ENCODE measurements at places on chromosomes 1 and 21.

DNA sequence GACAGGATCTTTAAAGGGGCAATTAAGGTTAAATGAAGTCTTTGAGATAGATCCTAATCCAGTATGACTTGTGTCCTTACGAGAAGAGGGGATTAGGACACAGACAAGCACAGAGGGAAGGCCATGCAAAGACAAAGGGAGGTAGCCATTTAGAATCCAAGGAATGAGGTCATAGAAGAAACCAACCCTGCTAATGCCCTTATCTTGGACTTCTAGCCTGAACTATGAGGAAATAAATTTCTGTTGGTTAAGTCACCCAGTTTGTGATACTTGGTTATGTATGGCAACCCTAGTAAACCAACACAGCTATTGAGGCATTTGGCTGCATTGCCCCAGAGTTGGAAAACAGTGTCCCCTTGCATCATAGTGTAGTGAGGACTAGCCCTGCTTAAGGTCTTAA, 121.3 kb downstream of the MAST2 start:
- no peak for DNase-seq

GRCh38 chr1:228378873-228379460, 27.7 kb downstream of the TRIM11 start:
- DNase-seq, result no peak

DNA sequence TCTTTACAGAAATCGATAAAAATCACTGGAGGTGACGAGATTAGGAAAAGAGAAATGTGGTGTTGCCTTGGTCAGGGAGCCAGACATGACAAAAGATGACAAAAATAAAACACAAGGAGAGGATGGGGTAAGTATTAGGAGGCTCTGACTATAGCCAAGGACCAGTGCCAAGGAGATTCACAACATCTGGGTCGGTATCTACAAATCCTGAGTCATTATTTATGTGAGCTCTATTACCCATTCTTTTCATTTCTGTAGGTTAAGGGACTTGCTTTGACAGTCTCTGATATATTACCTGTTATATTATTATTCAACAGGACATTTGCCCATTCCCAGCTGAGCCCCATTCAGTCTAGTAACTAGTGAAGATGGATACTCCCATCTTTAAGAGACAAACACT, 120.8 kb downstream of the TYW3 start:
- DNase-seq, result no peak

DNA sequence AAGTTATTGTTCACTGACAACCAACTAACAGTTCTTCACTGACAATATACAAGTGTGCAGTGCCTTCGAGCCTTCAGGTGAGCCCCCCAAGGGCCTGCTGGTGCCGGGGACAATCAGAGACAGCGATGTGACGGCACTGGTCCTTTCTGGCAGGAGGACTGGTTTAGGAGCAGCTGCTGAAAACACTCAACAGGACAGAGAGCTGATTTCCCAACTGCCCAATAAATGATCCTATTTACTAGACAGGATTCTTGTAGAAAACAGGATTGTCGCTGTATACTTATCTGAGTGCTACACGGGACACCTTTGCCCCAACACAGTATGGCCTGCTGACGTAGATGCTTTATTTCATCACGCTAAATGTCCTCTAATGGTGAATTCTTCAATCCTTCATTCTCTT, 65.4 kb downstream of the TP53BP2 start:
- no peak for DNase-seq

- DNase-seq, result no peak
Measured at GRCh38 chr1:247487057-247487456, 29.2 kb upstream of the OR2B11 start.
